Stimulated activated effector memory CD8-positive, alpha-beta T cell treated with anti-CD3 and anti-CD28 coated beads, Interleukin-12 subunit alpha, Interleukin-12 subunit beta, amount 100 ng/mL, for 72 hours (primary cell): ENCODE measurements at places on chromosomes 13 and 19.

DNA sequence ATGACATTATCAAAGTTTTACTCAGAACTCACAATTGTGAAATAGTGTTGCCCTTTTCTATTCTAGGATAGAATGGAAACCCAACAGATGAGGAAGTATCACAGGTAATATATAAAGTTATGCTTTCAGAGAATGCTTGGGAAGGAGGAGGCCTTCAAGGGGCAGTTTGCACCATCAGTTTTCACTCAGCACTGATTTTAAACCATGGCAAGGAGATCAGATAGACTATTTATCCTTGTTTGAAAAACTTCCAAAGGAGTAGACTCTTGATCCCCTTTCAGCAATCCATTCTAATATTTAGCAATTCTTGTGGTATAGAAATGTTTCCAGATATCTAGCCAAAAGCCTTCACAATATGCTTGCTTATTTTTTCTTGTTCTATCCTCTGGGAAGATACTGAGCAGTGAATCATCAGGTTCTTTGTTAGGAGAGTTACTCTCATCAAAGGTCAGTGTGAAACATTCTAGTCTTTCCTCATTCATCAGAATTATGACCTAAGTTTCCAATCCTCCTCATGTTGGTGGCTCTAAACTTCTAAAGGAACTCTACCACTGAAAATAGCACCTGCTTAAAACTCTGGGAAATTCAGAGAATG is 3.8 kb downstream of the GPC6 start:
- no peak for DNase-seq

DNA sequence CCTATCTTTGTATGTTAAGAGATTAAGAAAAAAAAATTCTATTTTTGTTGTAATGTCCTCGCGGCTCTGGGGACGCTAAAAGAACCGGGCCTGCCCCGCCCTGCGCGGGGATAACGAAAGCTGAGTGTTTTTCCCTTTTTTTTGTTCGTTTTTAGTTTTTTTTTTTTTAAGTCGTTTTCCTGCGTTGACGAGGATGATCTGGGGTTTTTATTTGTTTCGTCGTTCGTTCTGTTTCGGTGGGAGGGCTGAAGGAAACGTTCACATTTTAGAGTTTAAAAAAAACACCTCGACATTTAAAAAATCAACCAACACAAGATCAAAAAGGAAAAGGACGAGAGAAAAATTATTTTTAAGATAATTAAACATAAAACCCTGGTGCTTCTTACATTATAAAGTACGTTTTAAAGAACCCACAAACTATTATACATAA is 5.6 kb downstream of the LYL1 start:
- DNase-seq: no peak

GRCh38 chr19:52898101-52898500 is 666 bp upstream of the ZNF320 start:
- no peak for DNase-seq

GRCh38 chr13:112250788-112251445 is 125.2 kb upstream of the SPACA7 start:
- DNase-seq: peak; percentile 28

DNA sequence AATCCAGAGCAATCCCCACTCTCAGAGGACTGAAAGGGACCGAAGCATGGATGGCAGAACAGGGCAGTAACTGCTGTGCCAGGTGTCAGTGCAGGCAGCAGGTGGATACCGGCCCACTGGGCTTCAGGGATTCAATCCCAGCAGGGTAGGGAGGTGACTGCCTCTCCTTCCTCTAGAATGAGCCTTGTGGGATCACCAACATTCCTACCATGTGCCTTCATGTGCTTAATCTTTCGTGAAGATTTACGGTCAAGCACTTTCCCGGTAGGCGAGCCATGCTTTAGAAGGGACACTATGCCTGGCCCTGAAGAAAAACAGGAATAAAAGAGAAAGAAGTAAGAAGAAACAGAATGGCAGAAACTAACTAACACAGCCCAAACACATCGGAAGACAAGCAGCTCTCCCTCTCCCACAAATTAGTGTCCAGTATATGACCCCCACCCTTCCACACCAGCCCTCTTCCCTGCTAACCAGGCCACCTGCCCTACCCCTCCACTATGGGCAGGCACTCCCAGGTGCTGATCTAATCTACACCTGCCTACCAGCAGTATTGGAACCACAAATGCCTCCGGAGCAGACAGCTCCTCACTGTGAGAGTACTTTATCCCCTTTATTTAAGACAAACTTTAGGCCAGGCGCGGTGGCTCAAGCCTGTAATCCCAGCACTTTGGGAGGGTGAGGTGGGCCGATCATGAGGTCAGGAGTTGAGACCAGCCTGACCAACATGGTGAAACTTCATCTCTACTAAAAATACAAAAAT is 162.5 kb downstream of the NUFIP1 start:
- DNase-seq: no peak

DNA sequence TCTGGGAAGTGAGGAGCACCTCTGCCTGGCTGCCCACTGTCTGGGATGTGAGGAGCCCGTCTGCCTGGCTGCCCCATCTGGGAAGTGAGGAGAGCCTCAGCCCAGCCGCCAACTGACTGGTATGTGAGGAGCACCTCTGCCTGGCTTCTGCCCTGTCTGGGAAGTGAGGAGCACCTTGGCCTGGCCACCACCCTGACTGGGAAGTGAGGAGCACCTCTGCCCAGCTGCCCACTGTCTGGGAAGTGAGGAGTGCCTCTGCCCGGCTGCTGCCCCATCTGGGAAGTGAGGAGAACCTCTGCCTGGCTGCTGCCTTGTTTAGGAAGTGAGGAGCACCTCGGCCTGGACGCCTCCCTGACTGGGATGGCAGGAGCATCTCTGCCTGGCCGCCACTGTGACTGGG is 64.8 kb downstream of the ZNF708 start:
- DNase-seq: no peak

- DNase-seq: no peak
These were observed 18.3 kb downstream of the UBAC2 start for GRCh38 chr13:99218969-99219368.

DNA sequence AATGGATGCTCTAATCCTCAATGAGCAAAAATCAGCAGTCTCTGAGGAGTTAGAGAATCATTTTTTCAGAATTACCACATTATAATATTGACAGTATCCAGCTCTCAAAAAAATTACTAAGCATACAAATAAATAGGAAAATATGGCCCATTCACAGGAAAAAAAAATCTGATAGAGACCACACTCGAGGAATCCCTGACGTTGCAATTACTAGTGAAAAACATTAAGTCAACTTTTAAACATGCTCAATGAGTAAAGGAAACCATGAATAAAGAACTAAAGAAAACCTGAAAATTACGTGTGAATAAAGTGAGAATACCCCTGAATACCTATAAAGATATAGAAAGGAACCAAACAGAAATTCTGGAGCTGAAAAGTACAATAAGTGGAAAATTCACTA is 38.7 kb upstream of the ZNF780A start:
- no peak for DNase-seq

GRCh38 chr19:17766543-17767131 is 15.4 kb downstream of the FCHO1 start:
- DNase-seq: no peak

GRCh38 chr19:39341129-39341718 is 997 bp upstream of the SAMD4B start:
- no peak for DNase-seq

DNA sequence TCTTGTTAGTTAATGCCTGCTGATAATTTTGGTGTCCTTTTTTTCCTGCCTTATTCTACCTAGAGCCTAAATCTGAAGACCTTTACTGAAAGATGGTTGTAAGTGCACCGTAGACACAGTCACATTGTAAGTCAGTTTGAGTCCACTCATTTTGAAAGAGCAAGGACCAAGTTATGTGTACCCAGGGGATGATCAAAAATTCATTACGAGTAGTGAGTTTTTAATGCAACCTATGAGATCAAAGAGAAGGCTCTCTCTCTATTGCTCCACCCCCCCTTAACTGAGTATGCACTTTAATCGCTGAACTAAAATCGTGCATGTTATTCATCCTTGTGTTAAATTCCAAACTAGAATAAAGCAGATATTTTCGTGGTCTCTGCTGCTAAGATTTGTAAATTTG is 1.8 kb downstream of the RAP2A start:
- DNase-seq: no peak

GRCh38 chr13:41577436-41577835 is 120.1 kb downstream of the RGCC start:
- no peak for DNase-seq

DNA sequence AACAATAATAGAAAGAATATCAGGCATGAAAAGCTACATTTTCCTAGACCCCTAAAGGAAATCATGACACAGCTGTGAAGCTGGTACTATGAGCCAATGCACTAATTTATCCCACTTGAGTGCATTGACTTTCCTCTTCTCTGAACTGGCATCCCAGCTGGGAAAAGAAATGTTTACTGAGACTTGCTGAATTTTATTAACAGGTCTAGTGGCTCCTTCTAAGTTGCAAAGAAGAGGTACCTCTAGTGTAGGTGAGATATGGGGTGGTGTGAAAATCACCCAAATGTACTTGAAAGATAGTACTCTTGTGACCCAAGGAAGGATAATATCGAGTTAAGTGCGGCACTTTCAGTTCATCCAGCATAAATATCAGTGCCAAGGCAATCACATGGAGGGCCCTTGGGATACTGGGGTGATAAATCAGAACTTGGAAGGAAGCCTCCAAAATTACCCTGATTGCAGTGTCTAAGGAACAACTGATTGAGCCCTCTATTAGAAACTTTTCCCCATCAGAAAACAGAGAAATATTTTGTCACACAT is 369.2 kb downstream of the PCDH9 start:
- no peak for DNase-seq
